ENCODE measurements at places on chromosomes 11 and 22. TPM values are rescaled to one million over a fixed set of nuclear protein-coding genes. Genes with fewer than 3 reads are reported as not detected.

The OSM gene
- 11.2 TPM for total RNA-seq

DNA sequence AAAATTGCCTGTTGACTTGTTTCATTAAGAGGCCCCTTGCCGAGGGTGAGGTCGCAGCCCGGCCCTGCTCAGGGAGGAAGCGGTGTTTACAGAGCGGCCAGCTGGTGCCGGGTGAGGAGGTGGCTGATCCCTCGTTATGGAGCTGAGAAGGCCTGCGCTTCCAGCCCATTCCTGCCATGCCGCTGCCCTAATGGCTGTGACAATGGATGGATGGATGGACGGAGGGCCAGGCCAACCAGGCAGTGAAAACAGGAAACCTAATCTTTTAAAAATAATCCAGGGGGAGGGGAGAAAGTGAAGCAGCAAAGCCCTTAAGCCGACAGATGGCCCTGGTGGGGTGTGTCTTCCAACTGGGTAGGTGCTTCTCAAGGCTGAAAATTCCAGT is 38.5 kb downstream of the BCR start:
- peak; percentile 49 for DNase-seq

DNA sequence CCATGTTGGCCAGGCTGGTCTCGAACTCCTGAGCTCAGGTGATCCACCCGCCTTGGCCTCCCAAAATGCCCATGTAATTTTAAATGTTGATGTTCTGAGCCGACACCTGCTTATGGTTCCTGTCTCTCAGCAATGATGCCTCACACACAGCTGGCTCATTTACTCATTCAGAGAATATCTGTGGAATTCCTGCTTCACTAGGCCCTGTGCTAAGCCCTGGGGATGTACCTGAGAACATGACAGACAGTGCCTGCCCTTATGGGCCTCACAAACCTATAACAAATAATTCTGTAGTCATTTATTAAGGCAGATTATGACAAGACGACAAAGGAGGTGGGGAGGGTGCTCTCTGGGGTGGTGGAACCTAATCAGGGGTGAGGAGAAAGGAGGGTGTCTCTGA is 93.7 kb downstream of the PRR5L start:
- peak; percentile 55 for DNase-seq

DNA sequence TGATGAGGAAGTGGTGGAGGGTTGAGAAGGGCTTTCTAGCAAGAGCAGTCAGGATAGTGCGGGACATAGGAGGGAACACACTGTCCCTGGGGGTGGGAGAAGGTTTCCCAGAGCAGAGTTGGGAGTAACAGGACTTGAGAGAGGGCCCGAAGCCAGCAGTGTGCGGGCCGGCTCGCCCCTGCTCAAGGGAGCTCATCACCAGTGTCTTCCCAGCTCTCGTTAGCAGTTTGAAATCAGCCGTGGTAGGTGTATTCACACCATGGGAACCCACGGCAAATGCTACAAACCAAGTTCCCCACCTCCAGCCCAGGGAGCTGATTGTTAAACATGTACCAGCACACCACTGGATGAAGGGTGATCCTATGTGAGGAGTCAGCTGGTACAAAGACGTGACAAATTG is 66.2 kb upstream of the EIF3D start:
- no peak for DNase-seq

GRCh38 chr22:42742940-42743339 is 22.3 kb upstream of the A4GALT start:
- DNase-seq, result no peak

DNA sequence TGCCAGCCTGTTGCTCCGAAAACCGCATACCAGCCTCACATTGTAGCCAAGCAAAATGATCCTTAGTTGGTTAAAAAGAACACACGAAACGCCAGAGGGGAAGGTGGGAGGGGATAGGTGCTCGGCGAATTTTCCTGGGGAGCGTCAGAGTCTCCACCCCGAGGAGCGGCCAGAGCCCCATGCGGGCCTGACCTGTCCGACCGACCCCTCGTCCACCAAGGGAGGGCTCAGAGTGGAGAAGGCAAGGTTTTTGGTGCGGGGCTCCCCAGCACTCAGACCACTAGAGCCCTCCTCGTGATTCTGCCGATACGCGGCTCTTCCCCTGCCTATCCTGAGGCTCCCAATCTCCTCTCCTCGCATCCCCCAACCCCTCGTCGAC is 39.6 kb downstream of the DIXDC1 start:
- DNase-seq, result no peak

- DNase-seq, result no peak
Measured at GRCh38 chr22:20107471-20107901, 8.4 kb upstream of the RANBP1 start.

DNA sequence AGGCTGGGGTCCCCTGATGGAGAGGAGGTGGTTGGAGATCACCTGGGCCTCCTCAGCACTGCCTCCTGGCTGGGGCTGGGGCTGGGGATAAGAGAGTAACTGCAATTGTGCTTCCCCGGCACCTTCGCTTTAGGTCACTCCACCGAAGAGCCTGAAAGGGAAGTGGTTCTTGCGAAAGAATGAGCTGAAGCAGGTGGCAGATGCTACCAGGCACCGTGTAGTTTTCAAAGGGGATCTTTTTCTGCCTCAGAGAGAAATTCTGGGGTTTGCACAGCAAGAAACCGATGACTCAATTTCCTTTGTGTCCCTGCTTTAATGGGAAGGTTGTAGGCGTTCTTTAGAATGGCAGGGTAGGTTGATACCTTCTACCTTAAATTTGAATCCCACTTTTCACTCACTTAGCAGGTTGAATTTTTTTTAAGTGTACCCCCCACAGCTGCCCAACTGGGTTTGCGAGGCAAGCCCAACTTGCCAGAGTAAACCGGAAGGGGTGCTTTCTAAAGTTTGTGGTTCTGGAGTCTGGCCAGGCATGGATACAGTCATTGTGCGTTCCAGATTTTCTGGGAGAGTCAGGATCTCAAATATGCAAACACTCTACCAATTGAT is 5.3 kb downstream of the CD44 start:
- DNase-seq, result peak; percentile 87

- peak; percentile 8 for DNase-seq
Measured at GRCh38 chr11:123628936-123629683, 25.3 kb downstream of the SCN3B start.

GRCh38 chr22:19448076-19448607 is 631 bp upstream of the C22orf39 start:
- DNase-seq, result peak; percentile 48

The APOA4 gene
- total RNA-seq, result not detected

DNA sequence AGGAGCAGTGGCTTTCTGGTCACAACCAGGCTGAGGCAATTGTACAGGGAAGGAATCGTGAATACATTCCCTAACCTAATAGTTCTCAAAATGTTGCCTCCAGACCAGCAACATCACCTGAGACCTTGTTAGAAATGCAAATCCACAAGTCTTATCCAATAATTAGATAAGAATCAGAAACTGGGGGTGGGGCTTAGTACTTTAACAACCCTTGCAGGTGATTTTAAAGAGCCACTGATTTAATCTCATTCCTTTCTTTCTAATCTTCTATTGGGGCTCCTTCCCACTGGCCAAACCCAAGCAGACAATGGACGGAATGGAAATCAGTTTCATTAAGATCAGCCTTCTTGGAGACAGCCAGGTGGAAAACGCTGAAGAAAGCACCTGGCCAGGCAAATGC is 142.4 kb upstream of the DDI1 start:
- DNase-seq, result no peak

GRCh38 chr22:50008151-50009040 is 4.2 kb downstream of the IL17REL start:
- no peak for DNase-seq

GRCh38 chr11:119803726-119804294 is 74.8 kb upstream of the NECTIN1 start:
- no peak for DNase-seq

DNA sequence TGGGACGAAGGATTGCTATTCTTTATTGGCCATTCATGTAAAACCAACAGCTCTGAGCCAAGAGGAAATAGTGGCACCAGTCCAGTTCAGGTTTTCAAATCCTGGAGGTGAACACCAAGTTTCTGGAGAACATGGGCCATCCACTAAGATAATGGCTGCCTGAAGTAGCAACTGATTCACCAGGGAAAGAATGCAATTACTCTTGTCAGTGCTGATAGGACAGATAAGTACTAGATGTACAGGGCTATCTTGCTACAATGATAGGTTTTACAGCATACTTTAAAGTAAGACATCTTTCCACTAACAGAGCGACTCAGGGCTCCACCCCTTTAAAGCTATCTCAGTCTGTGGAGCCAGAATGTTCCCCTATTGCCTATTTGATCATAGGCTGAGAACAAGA is 36.8 kb upstream of the APOA1 start:
- no peak for DNase-seq

The ADAMTS8 gene
- not detected for total RNA-seq

DNA sequence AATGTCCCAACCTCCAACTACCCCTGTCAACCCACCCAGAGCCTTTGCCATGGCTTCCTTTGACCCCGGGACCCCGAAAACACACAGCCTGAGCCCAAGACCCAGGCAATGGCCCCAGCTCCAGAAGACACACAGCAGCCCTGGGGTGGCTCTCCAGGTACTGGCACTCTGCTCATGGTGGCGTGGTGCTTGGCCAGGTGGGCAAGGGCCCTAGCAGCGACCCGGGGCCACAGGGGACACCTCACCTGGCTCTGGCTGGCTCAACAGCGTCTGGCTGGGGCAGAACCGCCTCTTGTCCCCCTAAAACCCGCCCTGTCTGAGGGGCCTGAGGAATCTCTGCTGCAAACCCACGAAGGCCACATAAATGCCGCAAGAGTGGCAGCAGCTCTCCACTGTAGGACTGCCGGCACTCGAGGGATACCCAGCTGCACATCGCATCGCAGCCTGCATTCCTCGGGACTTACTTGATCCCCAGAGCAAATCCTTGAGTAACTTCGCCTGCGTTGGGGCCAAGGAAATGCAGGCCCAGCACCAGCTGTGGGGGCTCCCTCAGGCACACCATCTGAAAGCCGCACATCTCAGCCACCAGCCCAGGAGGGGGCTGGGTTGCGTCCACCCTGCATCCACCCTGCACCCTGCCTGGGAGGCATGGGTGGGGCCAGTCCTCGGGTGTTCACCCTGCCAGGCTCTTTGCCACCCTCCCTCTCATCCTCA is 23.1 kb upstream of the GNB1L start:
- DNase-seq, result peak; percentile 2

- no peak for DNase-seq
Measured at GRCh38 chr11:75241906-75242644, 1.5 kb downstream of the TPBGL start.

GRCh38 chr11:70335511-70335910 is 62.8 kb upstream of the CTTN start:
- DNase-seq, result no peak
